Activated CD4-positive, alpha-beta T cell treated with anti-CD3 and anti-CD28 coated beads, Interleukin-2, amount 10 ng/mL, durations not matched to agents 7 days and 5 days (primary cell): ENCODE measurements at places on chromosomes 7 and 10.

GRCh38 chr7:1695800-1696454 is 25.9 kb downstream of the ELFN1 start:
- no peak for DNase-seq

- no peak for DNase-seq
Measured at GRCh38 chr7:151491859-151492258, 27.8 kb downstream of the RHEB start.

- no peak for DNase-seq
Measured at GRCh38 chr10:33042565-33042964, 84.5 kb upstream of the ITGB1 start.

DNA sequence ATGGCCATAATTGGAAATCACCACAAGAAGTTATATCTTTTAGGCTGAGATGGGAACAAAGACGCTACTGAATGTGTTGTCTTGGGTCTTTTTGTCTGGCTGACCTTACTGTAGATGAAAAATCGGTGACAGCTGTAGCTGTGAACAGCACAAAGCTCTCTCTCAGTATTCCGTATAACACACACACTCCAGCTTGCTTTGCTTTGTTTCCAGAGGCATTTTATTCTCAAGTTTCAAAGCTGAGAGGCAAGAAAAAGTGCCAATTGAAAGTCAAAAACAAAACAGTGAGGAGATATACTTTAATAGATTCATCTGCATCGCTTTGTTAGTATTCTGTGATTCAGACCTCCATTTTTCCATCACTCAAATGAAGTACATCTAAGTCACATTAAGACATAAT is 39.6 kb upstream of the CABCOCO1 start:
- DNase-seq, result no peak

GRCh38 chr10:36200577-36200976 is 558.5 kb upstream of the FZD8 start:
- DNase-seq, result no peak

DNA sequence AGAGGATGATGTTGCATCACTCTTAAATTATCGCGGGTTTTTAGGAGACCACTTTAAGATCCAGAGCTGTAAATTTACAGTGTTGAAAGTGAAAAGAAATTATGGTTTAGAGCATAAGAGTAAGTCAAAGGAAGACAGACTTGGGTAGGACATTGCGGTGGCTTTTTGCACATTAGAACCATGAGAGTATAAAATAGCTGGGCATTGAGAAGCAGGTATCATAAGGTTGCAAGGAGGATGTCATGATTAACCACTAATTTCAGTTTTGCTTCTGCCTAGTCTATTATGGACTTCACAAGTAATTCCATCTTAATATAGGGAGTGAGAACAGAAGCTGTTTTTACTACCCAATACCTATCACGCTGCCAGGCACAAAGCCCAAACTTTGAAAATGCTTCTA is 57.7 kb downstream of the CALCR start:
- DNase-seq, result no peak

- DNase-seq, result no peak
Measured at GRCh38 chr7:27250557-27251070, 8.0 kb downstream of the EVX1 start.

GRCh38 chr7:72025381-72025960 is 386.7 kb downstream of the CALN1 start:
- no peak for DNase-seq

GRCh38 chr7:112749775-112750174 is 40.4 kb downstream of the TMEM168 start:
- DNase-seq, result no peak

- DNase-seq, result no peak
Measured at GRCh38 chr7:36977878-36978277, 253.6 kb upstream of the AOAH start.

GRCh38 chr7:23230641-23231101 is 15.9 kb upstream of the GPNMB start:
- DNase-seq, result no peak

DNA sequence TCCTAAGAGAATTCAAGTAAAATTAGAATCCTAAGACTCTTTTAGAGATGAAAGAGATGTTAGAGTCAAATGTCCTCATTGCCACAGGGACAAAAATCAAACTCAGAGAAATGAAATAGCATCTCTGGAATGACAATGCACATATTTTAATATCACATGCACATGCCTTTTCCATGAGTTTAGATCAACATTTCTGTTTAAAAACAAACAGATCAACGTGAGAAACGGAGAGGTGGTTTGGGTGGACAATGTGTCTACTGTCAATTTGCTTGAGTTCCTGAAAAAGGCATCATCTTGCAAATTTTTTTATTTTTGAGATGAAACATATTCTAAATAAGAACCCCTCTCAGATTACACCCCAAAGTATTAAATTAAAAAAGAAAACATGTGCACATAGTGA is 130.0 kb downstream of the CHRM2 start:
- DNase-seq, result no peak

DNA sequence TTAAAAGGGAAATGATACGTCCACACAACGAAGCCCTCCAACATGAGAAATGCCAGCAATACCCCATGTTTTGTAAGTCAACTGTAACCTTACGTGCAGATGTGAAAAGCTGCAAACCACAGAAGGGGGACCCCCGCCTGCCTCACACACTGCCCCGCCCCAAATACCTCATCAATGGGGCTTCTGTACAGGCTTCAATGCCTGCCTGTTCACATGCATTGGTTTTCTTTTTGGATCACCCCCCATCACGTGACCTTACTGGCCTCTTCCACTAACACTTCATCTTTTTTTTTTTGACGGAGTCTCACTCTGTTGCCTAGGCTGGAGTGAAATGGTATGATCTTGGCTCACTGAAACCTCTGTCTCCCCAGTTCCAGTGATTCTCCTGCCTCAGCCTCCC is 224.0 kb downstream of the TNS3 start:
- DNase-seq, result no peak

GRCh38 chr10:23311034-23311433 is 33.6 kb downstream of the C10orf67 start:
- no peak for DNase-seq

GRCh38 chr7:66627881-66628360 is 760 bp upstream of the KCTD7 start:
- no peak for DNase-seq

DNA sequence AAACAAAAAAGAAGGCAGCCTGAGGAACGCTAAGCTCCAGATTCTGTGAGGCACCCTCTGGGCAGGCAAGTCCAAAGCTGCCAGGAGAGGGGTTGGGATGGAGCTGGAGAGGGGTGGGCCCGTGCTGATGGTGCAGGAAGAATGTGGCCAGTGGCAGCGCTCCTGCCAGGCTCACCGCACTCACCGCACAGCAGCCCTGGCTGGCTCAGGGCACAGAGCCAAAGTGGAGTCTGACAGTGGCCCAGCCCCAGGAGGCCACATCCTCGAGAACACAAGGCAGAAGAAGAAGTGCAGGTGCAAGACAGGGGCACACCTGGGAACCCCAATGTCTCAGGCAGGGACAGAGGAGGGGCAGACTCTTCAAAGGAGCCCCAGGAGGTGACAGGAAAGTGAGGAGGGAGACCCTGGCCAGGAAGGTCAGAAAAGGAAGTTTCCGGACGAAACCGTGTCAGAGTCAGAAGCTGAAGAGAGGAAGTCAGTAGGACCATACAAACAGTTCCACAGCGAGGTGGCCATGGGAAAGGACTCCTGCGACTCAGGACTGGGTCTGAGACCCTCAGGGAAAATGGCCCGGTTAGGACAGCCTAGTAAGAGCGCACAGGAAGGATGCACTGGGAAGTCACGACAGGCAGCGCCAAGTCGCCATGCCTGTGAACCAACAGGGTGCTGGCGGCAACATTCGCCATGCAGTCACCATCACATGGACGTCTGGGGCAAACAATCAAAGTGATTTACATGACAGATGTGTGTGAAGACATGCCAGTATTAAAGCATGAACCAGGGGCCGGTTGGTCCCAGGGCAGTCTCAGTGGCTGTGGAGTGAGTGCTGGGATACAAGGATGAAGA is 54.4 kb downstream of the COBL start:
- no peak for DNase-seq

- DNase-seq, result no peak
Measured at GRCh38 chr7:117730390-117730789, 142.9 kb downstream of the CTTNBP2 start.

GRCh38 chr7:128104108-128104742 is 73.0 kb upstream of the LRRC4 start:
- DNase-seq, result no peak

GRCh38 chr10:62384447-62385081 is 10.4 kb downstream of the ZNF365 start:
- DNase-seq, result no peak

DNA sequence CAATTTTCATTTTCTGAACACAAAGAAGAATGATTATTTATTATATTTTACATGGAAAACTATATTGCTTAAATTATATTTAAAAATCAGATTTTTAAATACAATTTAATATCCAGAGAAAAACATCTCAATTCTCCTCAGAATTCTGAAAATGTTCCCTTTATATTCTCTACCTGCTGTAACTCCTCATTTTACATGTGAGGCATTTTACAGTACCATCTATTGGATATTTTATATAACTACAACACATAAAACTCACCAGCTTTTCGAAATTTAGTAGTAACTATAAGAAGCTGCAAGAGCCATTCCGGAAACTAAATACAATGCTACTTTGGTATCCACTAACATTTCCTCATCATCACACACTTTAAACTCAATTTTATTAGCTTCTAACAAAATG is 264.6 kb downstream of the DGKB start:
- DNase-seq, result no peak

DNA sequence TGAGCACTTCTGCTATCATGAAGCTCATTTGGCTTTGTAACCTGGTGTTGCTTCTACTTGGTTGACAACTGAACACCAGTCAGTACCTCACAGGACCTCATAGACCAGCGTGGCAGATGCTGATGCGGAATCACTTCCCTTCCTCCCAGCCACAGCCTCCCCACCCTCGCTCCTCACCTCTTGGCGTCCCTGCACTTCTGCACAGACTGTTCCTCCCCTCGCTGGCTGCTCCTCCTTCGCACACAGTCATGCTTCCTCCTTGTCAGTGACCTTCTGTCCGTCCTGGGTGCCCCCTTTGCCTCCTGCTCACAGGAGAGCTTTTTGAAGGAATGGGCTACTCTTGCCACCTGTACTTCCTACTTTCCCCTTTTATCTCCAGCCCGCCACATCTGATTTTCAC is 61.4 kb upstream of the CTBP2 start:
- DNase-seq, result no peak

DNA sequence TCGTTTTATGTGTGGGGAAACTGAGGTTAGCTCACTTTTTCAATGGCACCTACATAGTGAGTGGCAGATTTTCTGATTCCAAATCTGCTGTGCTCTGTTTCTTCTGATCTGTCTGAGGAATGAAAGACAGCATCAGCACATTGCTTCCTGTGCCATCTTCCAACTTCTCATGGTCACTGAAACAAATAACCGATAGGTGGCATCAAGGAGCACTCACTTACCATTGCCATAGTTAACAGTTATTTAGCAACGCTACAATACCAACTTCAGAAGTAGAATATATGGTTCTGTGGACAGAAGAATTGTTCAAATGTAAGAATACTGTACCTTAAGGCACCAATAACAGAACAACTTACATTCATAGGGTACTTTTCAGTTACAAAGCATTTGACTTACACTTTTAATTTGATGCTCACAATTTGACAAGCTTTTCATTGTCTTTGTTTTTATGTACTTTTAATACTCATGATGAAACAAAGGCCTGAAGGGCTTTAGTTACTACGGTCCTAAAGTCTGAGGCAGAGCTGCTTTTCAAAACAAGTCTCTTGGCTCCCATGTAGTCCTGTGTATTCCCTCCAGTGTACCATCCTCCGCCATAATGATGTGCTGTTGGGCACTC is 228.9 kb upstream of the TCF7L2 start:
- peak; percentile 30 for DNase-seq

GRCh38 chr10:17226891-17227303 is 1.1 kb upstream of the VIM start:
- no peak for DNase-seq

- no peak for DNase-seq
Measured at GRCh38 chr10:124529661-124530214, 68.1 kb downstream of the LHPP start.

- no peak for DNase-seq
Measured at GRCh38 chr7:72152161-72153131, 259.7 kb downstream of the CALN1 start.

DNA sequence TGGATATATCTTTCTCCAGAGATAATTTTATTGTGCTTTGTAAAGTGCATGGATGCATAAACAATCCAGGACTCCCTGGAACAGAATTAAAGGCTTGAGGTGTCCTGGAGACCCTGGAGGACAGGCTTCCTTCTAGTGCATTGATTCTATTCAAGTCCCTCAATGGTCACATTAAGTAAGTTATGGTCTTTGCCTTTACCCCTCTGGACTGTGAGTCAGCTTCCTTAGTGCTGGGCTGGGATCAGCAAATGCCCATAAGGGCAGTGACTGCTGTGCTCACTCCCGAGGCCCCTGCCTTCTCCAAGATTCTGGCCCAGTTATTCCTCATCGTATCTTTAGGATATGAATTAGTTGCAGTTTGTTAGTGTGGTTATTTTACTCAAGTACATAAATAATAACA is 178.7 kb upstream of the PRSS58 start:
- no peak for DNase-seq

DNA sequence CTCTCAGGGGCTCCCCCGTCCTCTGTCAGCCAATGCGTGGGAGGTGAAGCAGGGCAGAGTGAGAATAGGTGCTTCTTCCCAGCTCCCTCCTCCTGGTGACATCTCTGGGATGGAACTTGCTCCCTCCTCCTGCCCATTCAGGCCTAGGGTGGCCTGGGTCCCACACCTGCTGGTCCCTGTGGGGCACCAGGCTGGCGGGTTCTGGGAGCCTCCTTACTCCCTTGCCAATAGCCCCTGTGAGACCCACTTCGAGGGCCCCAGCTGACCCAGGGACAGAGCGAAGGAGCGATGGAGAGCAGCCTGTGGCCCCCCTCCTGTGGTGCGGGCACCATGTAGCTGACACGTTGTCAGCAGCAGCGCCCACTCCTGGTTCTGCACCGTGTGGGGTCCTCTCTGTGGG is 512.6 kb downstream of the GLRX3 start:
- DNase-seq, result no peak

- no peak for DNase-seq
Measured at GRCh38 chr7:2060701-2061100, 172.0 kb downstream of the MAD1L1 start.
